ENCODE measurements at places on chromosomes 4 and X. TPM values are rescaled to one million over a fixed set of nuclear protein-coding genes. Genes with fewer than 3 reads are reported as not detected.

- no peak overlapping the region for H3K4me3 ChIP-seq
- H3K4me1 ChIP-seq: peaks cover under 1% of the 10 kb centered on the region
- no peak for DNase-seq
- no peak overlapping the region for H3K27ac ChIP-seq
- H3K27me3 ChIP-seq: no peaks in the 10 kb centered on the region
- no peaks in the 10 kb centered on the region for H3K36me3 ChIP-seq
Observed at GRCh38 chr4:147108409-147108808, 162.7 kb upstream of the TTC29 start.

GRCh38 chr4:2702361-2702760 is 53.8 kb downstream of the TNIP2 start:
- no peaks in the 10 kb centered on the region for H3K27me3 ChIP-seq
- H3K36me3 ChIP-seq: peaks cover 78% of the 10 kb centered on the region
- no peak overlapping the region for H3K27ac ChIP-seq
- no peak for DNase-seq
- no peak overlapping the region for H3K4me3 ChIP-seq
- no peaks in the 10 kb centered on the region for H3K4me1 ChIP-seq

- H3K4me3 ChIP-seq: no peak overlapping the region
- no peaks in the 10 kb centered on the region for H3K36me3 ChIP-seq
- no peaks in the 10 kb centered on the region for H3K27me3 ChIP-seq
Observed at GRCh38 chrX:47091149-47091775, 13.0 kb downstream of the RGN start.

Gene MOSPD2
- total RNA-seq: 17.4 TPM

Gene GPRIN3
- total RNA-seq: 6.1 TPM

- H3K27ac ChIP-seq: no peak overlapping the region
- no peak overlapping the region for H3K4me3 ChIP-seq
- no peaks in the 10 kb centered on the region for H3K27me3 ChIP-seq
- no peaks in the 10 kb centered on the region for H3K36me3 ChIP-seq
- no peaks in the 10 kb centered on the region for H3K4me1 ChIP-seq
Observed at GRCh38 chrX:148229801-148230303, 248.7 kb downstream of the FMR1NB start.

DNA sequence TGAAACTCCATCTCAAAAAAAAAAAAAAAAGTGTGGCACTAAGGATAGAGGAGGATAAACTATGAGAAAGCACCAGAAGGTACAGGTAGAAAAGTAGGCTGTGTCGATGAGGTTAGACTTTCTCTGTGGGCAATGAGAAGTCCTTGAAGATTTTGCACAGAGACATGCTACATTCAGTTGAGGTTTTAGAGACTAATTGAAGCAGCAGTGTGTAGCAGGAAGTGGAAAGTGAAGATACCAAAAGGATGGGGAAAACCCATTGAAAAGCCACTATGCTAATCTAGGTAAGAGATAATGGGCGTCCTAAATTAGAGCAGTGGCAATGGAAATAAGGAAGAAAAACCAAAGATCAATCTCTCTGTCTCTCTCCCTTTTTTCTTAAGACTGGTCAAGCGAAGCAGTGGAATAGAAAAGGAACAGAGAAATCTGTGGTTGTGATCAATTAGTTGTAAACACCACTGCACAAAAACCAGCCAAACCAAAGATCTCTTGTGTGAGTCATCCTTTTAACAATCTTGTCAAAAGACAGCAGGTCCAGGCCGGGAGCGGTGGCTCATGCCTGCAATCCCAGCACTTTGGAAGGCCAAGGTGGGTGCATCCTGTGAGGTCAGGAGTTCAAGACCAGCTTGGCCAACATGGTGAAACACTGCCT is 3.5 kb downstream of the SPINK2 start:
- H3K27me3 ChIP-seq: no peaks in the 10 kb centered on the region
- no peaks in the 10 kb centered on the region for H3K36me3 ChIP-seq
- H3K4me1 ChIP-seq: peaks cover 9% of the 10 kb centered on the region
- no peak overlapping the region for H3K4me3 ChIP-seq
- H3K27ac ChIP-seq: no peak overlapping the region

- H3K4me1 ChIP-seq: no peaks in the 10 kb centered on the region
- H3K27ac ChIP-seq: no peak overlapping the region
- no peaks in the 10 kb centered on the region for H3K36me3 ChIP-seq
- H3K4me3 ChIP-seq: no peak overlapping the region
Observed at GRCh38 chrX:71171110-71171801, 26.6 kb downstream of the NLGN3 start.

DNA sequence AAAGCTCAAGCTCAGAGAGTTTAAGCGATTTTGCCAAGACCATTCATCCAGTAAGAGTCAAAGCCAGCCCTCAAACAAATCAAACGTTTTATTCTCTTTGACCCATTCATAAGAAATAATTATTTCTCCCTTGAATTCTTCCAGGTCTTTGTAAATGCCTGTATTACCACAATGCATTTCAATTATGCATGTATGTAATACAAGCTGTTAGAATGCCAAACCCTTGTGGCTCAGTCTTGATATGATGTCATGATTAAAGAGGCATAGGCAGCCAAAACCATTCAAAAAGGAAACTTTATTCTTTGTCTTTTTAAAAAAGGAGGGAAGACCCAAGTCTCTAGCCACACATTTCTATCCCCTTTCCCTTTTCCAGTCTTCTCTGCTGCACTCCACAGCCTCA is 56.5 kb upstream of the PGM2 start:
- H3K4me1 ChIP-seq: no peaks in the 10 kb centered on the region
- H3K4me3 ChIP-seq: no peak overlapping the region
- no peak for DNase-seq
- no peaks in the 10 kb centered on the region for H3K36me3 ChIP-seq
- H3K27ac ChIP-seq: no peak overlapping the region
- H3K27me3 ChIP-seq: no peaks in the 10 kb centered on the region

- no peaks in the 10 kb centered on the region for H3K36me3 ChIP-seq
- H3K27me3 ChIP-seq: no peaks in the 10 kb centered on the region
- no peak overlapping the region for H3K4me3 ChIP-seq
- H3K4me1 ChIP-seq: no peaks in the 10 kb centered on the region
- H3K27ac ChIP-seq: no peak overlapping the region
Observed at GRCh38 chr4:6332042-6332668, 62.5 kb downstream of the WFS1 start.

Gene AFAP1
- total RNA-seq: 20.4 TPM

- peaks cover 28% of the 10 kb centered on the region for H3K36me3 ChIP-seq
- H3K4me3 ChIP-seq: no peak overlapping the region
Observed at GRCh38 chr4:88779431-88779830, 81.8 kb upstream of the NAP1L5 start.

Gene MAPK10
- total RNA-seq: 123 TPM

Gene SMIM43
- total RNA-seq: not detected

Gene CPE
- 103 TPM for total RNA-seq

Gene SGMS2
- 66.5 TPM for total RNA-seq

DNA sequence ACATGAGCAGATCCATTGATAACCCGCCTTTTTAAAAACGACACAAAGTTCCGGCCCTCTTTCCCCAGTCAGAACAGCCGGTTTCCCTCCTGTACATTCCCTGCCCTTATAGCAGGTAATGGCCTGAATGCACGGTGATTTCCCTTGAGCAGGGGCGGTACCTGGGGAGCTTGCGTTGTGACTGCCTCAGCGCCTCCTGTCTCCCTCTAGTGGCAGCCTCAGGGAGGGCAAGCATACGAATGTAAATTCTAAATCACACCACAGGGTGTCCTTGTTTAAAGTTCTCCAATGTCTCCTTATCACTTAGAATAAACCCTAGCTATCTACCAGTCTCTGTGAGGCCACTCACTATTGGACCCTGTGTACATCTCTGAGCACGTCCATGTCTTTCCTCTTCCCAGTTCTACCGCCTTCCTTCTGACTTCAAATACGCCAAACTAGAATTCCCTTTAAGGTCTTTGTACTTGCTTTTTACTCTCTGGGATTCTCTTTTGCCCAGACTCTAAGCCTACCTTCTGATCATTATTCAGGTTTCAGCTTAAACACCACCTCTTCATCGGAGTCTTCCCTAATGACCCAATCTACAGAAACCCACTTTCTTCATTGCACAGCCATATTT is 18.4 kb upstream of the LDB2 start:
- H3K4me3 ChIP-seq: no peak overlapping the region
- no peaks in the 10 kb centered on the region for H3K36me3 ChIP-seq
- no peak for DNase-seq
- H3K27me3 ChIP-seq: no peaks in the 10 kb centered on the region
- H3K4me1 ChIP-seq: no peaks in the 10 kb centered on the region

Gene LDB2
- total RNA-seq: 70.0 TPM

Gene MAGEE2
- total RNA-seq: not detected

- no peaks in the 10 kb centered on the region for H3K27me3 ChIP-seq
- no peak for DNase-seq
- H3K27ac ChIP-seq: no peak overlapping the region
- no peak overlapping the region for H3K4me3 ChIP-seq
- peaks cover 13% of the 10 kb centered on the region for H3K36me3 ChIP-seq
- H3K4me1 ChIP-seq: no peaks in the 10 kb centered on the region
Observed at GRCh38 chr4:140673729-140674128, 82.5 kb downstream of the TBC1D9 start.

- H3K4me3 ChIP-seq: no peak overlapping the region
- peaks cover 24% of the 10 kb centered on the region for H3K4me1 ChIP-seq
- peak overlapping the region; percentile 29 for H3K27ac ChIP-seq
- no peak for DNase-seq
- no peaks in the 10 kb centered on the region for H3K27me3 ChIP-seq
Observed at GRCh38 chr4:24770667-24771066, 24.7 kb upstream of the SOD3 start.

Gene PABPC5
- 0.98 TPM for total RNA-seq

Gene ADH1C
- 25.3 TPM for total RNA-seq

DNA sequence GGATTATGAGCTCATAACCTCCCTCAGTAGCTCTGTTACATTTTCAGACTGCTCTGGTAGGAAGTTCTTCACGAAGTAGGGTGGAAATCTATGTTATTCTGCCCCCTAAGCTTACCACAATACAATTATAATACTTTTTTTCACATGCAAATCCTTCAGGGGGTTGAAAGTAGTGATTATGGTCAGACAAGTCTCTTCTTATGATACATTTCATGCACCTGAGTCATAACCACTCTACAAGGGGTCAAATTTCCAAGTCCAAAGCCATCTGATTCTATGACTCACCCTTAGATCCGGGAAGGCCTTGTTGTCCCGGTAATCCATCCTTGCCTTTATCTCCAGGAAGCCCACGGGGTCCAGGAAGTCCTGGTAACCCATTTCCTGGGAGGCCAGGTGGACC is 95.2 kb downstream of the ATG4A start:
- DNase-seq: no peak
- H3K27ac ChIP-seq: no peak overlapping the region
- no peak overlapping the region for H3K4me3 ChIP-seq

DNA sequence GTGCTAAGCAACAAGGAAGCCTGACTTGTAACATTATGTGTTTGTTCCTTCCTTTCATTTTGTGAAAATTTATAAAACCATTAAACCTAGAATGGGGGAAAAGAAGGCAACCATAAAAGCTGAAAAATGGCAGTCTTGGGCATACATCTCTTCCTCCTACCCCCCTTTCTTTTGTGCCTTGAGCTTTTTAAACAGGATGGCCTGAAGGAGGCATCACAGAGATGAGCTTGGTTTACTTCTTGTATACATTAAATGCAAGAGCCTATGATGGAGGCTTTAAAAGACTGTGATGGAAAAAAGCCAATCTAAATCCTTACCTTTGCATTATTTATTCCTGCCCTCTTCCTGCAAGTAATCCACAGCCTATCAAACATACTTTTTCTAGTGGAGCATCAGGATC is 36.2 kb upstream of the ADH7 start:
- no peak for DNase-seq
- no peaks in the 10 kb centered on the region for H3K27me3 ChIP-seq
- H3K4me3 ChIP-seq: no peak overlapping the region
- H3K4me1 ChIP-seq: no peaks in the 10 kb centered on the region
- H3K36me3 ChIP-seq: no peaks in the 10 kb centered on the region

- H3K27me3 ChIP-seq: no peaks in the 10 kb centered on the region
- no peaks in the 10 kb centered on the region for H3K4me1 ChIP-seq
- no peak for DNase-seq
- H3K36me3 ChIP-seq: no peaks in the 10 kb centered on the region
- no peak overlapping the region for H3K4me3 ChIP-seq
Observed at GRCh38 chr4:10891866-10892265, 207.3 kb upstream of the CLNK start.

Gene MAGEB2
- not detected for total RNA-seq

GRCh38 chr4:108700081-108700757 is 49.8 kb downstream of the OSTC start:
- no peak overlapping the region for H3K4me3 ChIP-seq
- H3K27ac ChIP-seq: no peak overlapping the region
- H3K27me3 ChIP-seq: no peaks in the 10 kb centered on the region

GRCh38 chr4:130393642-130394041 is 1297.7 kb downstream of the C4orf33 start:
- H3K36me3 ChIP-seq: no peaks in the 10 kb centered on the region
- H3K27ac ChIP-seq: no peak overlapping the region
- H3K4me1 ChIP-seq: no peaks in the 10 kb centered on the region
- DNase-seq: no peak

GRCh38 chr4:104064646-104065577 is 345.1 kb upstream of the TACR3 start:
- DNase-seq: no peak
- no peak overlapping the region for H3K4me3 ChIP-seq
- H3K4me1 ChIP-seq: no peaks in the 10 kb centered on the region
- no peak overlapping the region for H3K27ac ChIP-seq

DNA sequence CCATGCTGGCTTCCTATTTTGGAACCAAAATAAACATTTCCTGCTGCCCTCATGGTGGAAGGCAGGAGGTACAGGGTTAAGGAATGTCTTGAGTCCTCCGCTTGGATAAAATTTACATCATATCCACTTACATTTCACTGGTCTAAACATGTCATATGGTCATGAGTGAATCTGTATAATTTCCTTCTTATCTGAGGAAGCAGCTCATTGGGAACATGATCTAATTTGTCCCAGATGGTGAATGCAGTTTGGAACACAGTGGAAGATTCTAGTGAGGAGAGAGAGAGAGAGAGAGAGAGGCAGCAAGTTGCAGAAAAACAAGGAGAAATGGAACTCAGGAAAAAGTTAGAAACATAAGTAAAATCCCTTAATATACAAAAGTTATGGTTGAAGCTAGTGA is 46.8 kb downstream of the MXRA5 start:
- no peaks in the 10 kb centered on the region for H3K4me1 ChIP-seq
- H3K27ac ChIP-seq: no peak overlapping the region
- DNase-seq: no peak
- H3K36me3 ChIP-seq: no peaks in the 10 kb centered on the region

DNA sequence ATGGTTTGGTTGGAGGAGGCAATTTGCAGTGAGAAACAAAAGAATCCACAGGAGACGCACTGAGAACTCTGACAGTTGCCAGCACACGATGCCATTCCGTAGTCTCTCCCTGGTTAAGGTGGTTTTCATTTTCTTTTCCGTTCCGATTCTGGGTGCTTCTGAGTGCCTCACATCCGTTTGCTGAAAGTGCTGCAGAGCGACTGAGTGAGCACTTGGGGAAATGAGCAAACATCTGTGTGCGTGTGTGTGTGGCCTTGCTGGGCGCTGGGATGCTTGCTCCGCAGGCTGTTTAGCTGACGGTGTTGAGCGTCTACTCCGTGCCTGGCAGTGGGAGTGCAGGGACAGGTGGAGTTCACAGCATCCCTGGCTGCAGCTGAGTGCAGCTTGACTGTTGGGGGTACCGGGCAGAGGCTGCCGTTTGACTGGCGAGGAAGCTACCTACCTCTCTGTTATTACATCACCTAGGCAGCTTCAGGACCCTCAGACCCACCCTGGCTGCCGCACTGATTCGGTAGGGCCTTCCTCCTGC is 49.3 kb downstream of the SORCS2 start:
- H3K4me3 ChIP-seq: no peak overlapping the region
- H3K27ac ChIP-seq: no peak overlapping the region

Gene UCHL1
- 174 TPM for total RNA-seq
